Stimulated activated CD8-positive, alpha-beta memory T cell treated with anti-CD3 and anti-CD28 coated beads, Interleukin-7, amount 100 ng/mL, for 1 hour (primary cell): ENCODE measurements at places on chromosomes 5 and 9.

- DNase-seq: no peak
Observed at GRCh38 chr9:99052815-99053715, 51.8 kb upstream of the TGFBR1 start.

GRCh38 chr5:151637676-151638075, 46.5 kb upstream of the FAT2 start:
- DNase-seq: no peak

DNA sequence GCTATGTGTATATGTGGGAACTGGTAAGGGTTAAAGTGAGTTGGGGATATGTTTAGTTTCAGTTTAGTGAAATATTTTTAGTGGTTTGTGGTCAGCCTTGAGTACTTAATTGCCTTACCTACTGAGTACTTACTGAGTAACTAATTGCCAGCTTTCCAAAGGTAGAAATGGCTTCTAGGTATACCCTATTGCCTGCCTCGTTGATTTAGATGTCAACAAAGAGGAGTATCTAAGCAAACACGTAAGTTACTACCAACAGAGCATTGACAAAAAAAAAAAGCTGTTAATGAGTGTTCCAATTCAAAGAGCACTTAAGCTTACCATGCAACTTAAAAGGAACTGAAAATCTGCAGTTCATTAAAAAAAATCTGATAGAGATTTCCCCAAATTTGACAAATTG, 8.8 kb downstream of the ATP10B start:
- no peak for DNase-seq

DNA sequence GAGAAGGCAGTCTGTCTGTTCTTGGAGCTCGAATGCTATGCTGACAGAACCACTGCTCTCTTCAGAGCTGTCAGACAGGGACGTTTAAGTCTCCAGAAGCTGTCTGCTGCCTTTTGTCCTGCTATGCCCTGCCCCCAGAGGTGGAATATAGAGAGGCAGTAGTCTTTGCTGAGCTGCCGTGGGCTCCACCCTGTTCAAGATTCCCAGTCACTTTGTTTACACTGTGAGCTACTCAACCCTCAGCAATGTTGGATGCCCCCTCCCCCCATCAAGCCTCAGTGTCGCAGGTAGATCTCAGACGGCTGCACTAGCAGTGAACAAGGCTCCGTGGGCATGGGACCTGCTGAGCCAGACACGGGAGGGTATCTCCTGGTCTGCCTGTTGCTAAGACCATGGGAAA, 344.2 kb downstream of the TMEM161B start:
- DNase-seq: no peak

DNA sequence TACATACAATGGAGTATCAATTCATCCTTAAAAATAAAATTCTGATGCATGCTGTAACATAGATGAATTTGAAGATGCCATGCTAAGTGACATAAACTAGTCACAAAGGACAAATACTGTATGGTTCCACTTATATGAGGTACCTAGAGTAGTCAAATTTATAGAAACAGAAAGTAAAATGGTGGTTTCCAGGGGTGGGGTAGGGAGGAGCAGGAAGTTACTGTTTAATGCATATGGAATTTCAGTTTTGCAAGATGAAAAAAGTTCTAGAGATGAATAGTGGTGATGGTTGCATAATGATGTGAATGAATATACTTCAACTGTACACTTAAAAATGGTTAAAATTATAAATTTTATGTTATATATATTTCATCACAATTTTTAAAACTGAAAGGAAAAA, 57.3 kb upstream of the FNIP1 start:
- no peak for DNase-seq

DNA sequence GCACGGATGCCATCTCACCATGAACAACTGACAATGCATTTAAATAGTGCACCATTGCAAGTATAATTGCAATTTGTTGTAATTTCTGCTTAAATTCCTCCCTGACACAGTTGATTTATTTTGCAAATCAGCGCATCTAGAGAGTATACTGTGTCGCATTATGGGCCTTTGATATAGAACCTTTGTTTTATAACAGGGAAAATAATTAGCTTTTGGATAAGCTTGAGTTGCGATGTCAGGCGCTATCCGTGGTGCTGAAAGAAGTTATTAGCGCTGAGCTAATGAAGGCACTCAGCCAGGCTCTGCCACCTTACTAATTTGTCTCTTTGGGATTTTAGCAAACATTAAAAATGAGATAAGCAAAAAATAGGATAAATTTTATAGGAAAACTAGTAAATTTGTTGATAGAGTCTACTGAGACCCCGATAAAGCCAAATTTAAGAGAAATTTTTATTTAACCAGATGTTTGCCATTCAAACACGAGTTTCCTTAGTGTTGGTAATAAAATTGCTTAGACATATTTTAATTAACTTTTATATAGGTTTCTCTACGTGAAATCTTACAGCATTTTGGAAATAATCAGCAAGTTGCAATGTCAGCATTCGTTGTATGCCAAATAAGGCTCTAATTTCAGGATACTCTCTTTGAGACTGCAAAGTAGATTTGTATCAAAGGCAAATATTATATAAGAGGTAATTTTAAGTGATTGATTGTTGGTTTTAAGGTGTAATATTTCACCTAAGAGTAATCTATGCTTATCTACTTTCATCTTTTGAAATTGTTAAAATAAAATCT, 355.5 kb downstream of the TLR4 start:
- no peak for DNase-seq

GRCh38 chr5:56110646-56111403, 116.1 kb upstream of the IL6ST start:
- DNase-seq: no peak

- DNase-seq: no peak
Observed at GRCh38 chr5:59000211-59000610, 417.3 kb downstream of the RAB3C start.
